ENCODE measurements at places on chromosomes 13 and 19.

- no peak for DNase-seq
These were observed 10.3 kb downstream of the ELAVL1 start for GRCh38 chr19:7994928-7995809.

GRCh38 chr13:43880926-43881325 lies 1.2 kb downstream of the LACC1 start:
- DNase-seq: no peak

DNA sequence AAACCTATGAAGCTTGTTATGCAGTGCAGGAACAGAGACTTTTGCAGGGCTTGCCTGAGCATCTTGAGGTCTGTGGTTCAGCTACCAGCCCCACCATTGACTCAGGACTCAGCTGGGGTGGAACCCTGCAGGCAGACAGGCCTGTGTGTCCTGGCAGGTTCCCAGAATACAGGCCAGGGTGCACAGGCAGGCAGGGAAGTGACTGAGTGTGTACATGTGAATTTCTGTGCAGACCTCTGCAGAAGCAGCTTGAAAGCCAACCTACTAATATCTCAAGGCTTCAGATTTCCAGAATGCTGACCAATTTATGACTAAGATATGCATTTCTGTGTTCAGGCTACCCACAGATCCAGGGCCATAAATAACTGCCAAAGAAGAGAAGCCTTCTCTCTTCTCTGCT lies 254.4 kb downstream of the DLEU7 start:
- DNase-seq: no peak

GRCh38 chr13:75800545-75800944 lies 164.4 kb downstream of the LMO7 start:
- DNase-seq: no peak

DNA sequence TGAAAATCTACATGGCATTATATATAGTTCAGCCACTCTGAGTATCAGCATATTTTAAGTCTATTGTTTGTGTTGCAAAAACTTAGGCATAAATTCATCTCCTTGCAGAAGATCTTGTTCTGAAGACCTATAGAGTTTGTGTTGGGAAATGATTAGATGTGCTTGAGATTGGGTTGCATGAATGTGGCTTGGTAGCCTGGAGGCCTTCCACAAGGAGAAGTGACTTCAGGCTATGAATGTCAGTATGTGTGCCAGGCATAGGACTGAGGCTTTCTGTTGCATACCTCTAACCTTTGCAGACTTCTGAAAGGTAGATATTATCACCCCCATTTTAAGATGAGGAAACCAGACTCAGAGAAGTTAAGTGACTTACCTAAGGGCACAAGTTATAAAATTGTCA lies 188.6 kb downstream of the OLFM4 start:
- DNase-seq: no peak

Data from NCI-H1417 treated with DMSO at 0.1 percent for 48 hours (cell line).